EH (cell line): ENCODE measurements at places on chromosomes 12 and 14.

GRCh38 chr14:101961011-101961721, 3.2 kb upstream of the DYNC1H1 start:
- peak; percentile 83 for DNase-seq

- peak; percentile 54 for DNase-seq
These were observed 8.3 kb downstream of the PROX2 start for GRCh38 chr14:74867673-74868072.

DNA sequence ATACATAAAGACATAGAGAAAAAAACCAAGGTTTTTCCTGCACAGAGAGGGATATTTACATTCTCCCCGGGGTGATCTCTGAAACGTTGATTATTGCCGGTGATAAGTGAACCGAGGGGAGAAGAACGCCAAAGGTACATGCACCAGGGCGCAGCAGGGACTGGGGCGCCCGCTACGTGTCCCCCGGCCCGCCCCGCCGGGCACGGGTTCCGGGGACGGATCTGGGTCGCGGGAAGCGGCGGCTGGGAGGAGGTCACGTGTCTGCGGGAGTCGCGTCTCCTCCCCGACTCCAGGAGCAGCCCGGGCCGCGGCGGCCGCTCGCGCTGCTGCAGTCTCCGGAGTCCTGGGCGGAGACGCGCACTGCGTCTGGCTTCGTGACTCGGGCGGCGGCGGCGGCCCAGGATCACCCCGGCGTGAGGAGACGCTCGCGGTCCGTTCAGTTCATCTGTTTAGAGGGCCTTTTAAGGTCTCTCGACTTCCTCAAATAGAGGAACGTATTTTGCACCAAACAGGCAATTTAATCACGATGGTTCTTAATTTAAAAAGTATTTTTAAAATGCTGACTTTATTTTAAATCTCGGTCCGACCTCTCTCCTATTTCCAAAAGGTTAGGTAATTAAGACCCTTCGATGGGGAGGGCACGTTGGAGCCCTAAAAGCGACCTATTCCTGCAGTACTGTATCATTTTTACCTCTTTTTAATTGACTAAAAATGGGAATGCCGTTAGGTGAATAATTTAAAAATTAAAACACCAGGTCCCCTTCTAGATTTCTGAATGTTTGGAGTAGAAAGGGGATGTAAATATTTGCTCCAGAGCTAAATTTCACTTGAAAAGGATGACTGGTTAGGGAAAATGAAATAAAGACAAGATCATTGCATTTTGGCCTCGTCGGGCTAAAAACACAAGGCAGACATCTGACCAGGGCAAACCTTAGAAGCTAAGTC, 1.8 kb upstream of the BHLHE41 start:
- peak; percentile 87 for DNase-seq

GRCh38 chr12:92312463-92312964, 166.9 kb upstream of the BTG1 start:
- no peak for DNase-seq

- no peak for DNase-seq
These were observed 208.6 kb upstream of the OR4E1 start for GRCh38 chr14:21882226-21882625.

GRCh38 chr14:38129705-38130104, 78.0 kb upstream of the SSTR1 start:
- DNase-seq, result no peak

DNA sequence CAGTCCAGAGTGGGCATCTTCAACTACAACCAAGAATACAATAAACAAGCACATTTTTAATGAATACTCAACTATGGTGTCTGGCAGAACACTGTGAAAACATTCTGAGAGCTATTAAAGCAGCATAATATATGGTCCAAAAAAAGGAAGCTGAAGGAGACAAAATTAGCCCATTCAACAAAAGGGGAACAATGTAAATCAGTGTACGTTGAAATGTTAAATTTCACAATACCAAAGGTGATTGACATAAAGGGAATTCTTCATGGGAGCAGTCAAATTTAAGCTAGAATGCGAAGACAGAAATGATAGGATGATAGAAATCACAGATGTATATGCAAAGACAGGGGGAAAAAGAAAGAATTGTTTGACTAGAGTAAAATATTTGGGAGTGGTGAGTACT, 41.3 kb upstream of the SYCP3 start:
- no peak for DNase-seq

- peak; percentile 80 for DNase-seq
These were observed 46.2 kb downstream of the BCAT1 start for GRCh38 chr12:24902511-24903328.

- DNase-seq, result no peak
These were observed 159.0 kb upstream of the PZP start for GRCh38 chr12:9367201-9367600.

DNA sequence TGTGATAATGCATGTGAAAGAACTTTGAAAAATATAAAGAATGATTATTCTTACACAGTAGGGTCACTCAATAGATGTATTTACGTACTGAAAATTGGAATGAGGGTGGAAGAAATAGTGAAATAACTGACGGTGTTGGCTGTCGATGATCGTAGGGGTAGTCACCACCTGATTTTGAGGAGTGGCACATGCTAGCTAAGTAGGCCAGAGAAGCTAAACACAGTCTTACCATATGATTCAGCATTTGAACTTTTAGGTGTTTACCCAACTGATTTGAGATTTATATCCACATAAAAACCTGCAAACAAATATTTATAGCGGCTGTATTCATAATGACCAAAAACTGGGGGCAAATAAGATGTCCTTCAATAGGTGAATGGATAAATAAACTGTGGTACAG, 47.6 kb upstream of the HIF1A start:
- no peak for DNase-seq

- peak; percentile 73 for DNase-seq
These were observed 14.8 kb upstream of the PPP1R1A start for GRCh38 chr12:54603173-54603814.

GRCh38 chr12:25276199-25276937, 25.6 kb upstream of the KRAS start:
- peak; percentile 87 for DNase-seq

DNA sequence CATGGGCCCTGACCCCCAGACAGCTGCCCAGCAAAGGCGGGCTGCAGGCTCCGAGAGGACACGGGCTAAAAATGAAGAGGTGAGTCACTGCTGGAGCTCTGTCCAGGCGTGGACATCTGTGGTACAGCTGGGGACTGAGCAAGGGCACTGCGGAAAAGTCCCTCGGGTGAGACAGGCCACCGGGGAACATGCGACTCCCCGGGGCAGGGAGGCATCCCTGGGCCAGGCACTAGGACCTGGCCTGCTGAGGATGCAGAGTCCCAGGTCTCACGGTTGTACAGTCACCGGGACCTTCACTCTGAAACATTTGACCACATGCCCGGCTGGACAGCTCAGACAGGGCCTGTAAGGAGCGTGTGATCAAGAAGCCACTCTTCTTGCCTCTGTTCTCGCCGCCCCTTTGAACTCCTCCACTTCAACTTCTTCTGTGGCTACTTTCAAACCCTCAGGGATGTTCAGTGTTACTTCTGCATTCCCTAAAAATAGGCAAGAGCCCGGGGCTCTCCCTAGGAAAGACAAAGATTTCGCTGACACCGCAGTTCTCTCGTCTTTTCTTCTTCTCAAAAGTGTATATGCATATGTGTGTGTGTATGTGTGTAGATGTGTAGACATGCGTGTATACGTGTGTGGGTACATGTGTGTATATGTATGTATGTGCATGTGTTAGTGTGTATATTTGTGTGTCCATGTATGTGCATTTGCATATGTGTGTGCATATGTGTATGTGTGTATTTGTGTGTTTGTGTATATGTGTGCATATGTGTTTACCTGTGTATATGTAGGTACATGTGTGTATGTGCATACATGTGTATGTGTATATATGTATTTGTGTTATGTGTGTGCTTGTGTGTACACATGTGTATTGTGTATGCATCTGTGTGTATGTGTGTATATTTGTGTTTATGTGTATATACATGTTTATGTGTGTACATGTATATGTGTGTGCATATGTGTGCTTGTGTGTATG, 5.0 kb upstream of the RFLNA start:
- DNase-seq, result peak; percentile 74

- peak; percentile 13 for DNase-seq
These were observed 59.1 kb downstream of the FAM222A start for GRCh38 chr12:109772622-109773321.

DNA sequence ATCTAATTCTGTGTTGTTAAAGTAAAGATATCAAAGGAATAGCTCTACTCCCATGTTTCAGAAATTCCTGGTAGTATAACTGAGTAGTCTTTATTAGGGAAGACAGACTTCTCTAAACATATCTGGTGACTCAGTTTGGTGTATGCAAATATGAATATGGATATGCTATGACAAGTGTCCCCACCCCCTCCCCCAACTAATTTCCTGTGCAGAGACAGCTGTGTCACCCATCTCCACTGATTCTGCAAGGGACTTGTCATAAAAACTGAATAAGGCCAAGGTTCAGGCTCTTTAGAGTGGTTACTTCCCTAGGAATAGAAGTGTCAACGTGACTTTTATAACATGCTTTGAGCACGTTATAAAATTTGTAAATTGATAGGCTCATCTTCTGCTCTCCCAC, 429.1 kb downstream of the DAD1 start:
- no peak for DNase-seq

- no peak for DNase-seq
These were observed 1.6 kb downstream of the IPO4 start for GRCh38 chr14:24186831-24187538.

GRCh38 chr12:49043856-49044258, 16.7 kb downstream of the KMT2D start:
- DNase-seq, result peak; percentile 55

DNA sequence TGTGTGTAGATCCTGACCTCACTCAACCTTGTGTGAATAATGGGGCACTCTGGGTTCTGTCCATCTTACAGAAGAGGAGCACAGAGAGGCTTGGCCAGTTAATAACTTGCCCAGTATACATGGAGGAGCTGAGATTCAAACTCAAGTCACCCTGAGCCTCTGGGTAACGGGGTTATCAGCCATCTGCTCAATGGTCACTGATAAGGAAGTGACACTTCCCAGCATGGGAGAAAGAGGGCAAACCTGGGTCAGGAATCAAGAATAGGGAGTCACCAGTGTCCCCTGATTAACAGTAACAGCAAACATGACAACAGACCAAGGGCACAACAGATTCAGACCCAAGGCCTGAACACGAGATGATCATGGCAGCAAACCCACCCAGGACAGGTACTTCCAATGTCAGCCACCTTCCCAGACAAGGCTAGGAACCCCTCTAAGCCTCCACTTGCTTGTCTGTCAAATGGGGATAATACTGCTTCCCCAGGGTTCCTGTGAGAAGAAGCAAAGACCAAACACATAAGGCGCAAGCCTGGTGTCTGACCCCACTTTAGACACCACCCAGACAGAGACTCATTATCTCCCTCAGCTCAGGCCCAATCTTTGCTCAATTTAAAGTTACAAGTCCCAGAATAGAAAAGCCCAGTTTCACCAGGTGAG, 3.6 kb downstream of the CCDC85C start:
- DNase-seq, result no peak

DNA sequence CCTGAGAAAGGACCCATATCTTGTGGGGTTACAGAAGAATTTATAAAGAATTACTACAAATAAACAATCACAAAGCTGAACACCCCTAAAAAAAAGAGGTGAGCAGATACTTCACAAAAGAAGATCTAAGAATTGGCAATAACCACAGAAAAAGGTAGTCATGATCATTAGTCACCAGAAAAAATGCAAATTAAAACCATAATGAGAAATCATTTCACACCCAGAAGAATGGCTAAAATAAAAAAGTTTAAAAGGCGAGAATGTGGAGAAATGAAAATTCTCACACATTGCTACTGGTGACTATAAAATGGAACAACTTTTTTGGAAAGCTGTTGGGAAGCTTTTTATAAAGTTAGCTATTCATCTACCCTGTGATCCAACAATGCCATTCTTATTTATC, 208.2 kb upstream of the GARIN6 start:
- no peak for DNase-seq

GRCh38 chr12:75774261-75775052, 257.1 kb downstream of the PHLDA1 start:
- no peak for DNase-seq

- no peak for DNase-seq
These were observed 40.8 kb upstream of the RFLNA start for GRCh38 chr12:124254126-124254525.

DNA sequence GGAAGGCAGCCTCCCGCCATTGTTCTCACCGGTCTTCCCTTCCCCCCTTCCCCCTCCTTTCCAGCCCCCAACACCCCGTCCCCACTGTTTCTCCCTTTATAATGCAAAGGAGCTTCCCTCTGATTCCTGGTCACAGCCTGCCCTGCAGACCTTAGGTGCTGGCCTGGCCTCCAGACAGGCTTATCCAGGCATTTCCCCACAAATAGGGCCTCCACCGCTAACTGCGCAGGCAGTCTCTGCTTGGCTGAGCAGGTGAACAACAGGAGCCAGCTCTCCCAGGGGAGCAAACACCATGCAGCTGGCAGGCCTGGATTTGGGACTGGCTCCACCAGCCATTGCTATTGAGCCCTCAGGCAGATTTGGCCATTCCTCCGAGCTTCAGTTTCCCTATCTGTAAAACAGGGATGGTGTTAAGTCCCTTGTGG, 46.0 kb downstream of the SMIM41 start:
- DNase-seq, result no peak

- DNase-seq, result peak; percentile 91
These were observed 113.3 kb downstream of the FOXN3 start for GRCh38 chr14:89303456-89304435.

DNA sequence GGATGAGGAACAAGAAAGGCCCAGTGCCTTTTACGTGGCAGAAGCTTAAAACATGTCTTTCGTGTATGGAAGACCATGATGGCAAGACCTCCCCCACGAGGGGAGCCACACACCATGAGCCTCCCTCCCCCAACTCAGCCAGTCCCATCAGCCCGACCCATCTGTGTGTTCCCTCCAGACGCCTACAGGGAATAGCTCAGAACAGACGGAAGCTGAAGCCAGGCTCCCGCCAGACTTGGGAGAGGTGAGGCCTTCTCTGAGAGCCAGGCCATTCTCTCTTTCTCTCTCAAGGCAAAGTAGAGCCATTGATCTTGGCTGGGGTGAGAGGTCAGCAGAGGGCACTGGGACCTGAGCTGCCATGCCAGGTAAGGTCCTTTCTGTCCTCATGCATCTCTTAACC, 9.5 kb downstream of the REM2 start:
- DNase-seq, result no peak

DNA sequence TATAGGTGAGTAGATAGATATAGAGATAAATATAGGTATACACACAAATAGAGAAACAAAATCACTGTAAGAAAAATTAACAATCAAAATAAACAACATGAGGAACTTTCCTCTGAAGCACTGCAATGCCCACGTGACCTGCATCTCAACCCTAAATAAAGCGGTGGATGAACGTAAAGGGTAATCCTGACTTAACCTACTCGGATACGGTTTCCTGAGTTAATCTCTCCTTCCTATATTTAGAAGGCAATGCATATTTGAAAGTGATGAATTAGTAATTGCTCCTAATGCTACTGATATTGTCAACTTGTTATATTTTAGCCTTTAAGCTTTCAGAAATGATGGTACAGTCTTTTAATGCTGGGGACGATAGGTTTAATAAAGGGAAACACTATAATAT, 221.4 kb downstream of the ITPR2 start:
- DNase-seq, result no peak

GRCh38 chr14:76710056-76711010, 50.9 kb upstream of the VASH1 start:
- peak; percentile 56 for DNase-seq

- DNase-seq, result no peak
These were observed 17.2 kb downstream of the DPF3 start for GRCh38 chr14:72876710-72877063.

GRCh38 chr12:215116-215515, 1.2 kb upstream of the SLC6A12 start:
- DNase-seq, result no peak

- no peak for DNase-seq
These were observed 255.9 kb downstream of the RAD51B start for GRCh38 chr14:68075382-68076029.
